ENCODE measurements at places on chromosomes 7 and 10.

DNA sequence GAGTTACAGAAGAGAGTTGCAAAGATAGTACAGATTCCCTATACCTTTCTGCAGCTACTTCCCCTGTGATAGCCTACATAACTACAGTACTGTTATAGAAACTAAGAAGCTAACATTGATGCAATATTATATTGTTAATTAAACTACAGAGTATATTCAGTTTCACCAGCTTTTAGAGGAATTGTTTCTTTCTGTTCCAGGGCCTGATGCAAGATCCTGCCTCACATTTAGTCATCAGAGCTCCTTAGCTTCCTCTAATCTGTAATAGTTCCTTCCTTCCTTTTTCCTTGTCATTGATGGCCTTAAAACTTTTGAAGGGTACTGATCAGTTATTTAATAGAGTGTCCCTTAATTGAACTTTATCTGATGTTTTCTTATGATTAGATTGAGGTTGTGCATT is 56.8 kb downstream of the SDHAF3 start:
- DNase-seq, result no peak

DNA sequence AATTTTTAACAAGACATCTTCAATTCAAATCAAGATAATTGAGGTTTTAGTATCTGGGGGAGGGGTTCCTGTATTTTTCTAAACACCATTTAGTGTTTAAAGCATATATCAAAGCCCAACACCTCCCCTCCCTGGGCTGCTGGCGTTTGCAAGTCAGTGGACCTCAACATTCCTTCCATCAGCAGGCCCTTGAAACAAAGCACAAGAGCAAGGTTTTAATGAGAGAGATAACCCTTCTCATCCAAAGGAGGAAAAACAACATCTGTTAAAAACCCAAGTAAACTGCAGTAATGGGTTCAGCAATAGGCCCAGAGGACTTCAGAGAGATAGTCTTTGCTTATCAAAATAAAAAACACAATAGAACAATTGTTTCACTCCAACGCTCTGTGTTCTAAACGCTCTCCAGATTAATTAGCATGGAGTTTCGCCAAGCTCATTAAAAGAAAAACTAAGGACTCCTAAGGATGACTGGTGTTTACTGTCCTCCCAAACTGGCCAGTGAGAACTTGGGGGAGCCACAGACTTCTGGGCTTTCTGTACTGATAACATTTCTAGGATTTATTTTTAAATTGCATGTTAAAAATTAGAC is 2.5 kb downstream of the JCAD start:
- DNase-seq, result no peak

DNA sequence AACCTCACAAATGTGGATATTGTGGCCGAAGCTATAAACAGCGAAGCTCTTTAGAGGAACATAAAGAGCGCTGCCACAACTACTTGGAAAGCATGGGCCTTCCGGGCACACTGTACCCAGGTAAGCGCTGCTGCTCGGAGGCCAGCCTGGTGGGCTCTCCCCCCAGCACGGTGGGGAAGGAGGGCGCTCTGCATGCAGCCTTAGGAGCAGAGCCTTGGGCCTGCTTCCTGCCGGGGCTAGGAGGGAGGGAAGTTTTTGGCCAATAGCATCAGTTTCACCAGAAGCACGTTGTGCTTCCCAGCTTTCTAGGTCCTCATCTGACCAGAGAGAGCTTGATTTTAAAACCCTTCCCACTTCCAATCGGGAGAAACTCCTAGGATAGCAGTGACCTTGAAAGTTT is 62.8 kb downstream of the FIGNL1 start:
- no peak for DNase-seq

- no peak for DNase-seq
Measured at GRCh38 chr10:7932301-7933036, 114.2 kb downstream of the TAF3 start.

GRCh38 chr10:71521504-71522441 is 125.1 kb downstream of the CDH23 start:
- no peak for DNase-seq

- no peak for DNase-seq
Measured at GRCh38 chr10:1133495-1134045, 77.4 kb downstream of the WDR37 start.

GRCh38 chr7:22193450-22193983 is 163.4 kb downstream of the RAPGEF5 start:
- no peak for DNase-seq

Data from T-helper 1 cell (primary cell).